ENCODE measurements at places on chromosomes 3 and 15. TPM values are rescaled to one million over a fixed set of nuclear protein-coding genes. Genes with fewer than 3 reads are reported as not detected.

Gene TJP1
- 67.7 TPM for total RNA-seq

- no peak for DNase-seq
These were observed 158.6 kb upstream of the RGMA start for GRCh38 chr15:93247466-93248121.

DNA sequence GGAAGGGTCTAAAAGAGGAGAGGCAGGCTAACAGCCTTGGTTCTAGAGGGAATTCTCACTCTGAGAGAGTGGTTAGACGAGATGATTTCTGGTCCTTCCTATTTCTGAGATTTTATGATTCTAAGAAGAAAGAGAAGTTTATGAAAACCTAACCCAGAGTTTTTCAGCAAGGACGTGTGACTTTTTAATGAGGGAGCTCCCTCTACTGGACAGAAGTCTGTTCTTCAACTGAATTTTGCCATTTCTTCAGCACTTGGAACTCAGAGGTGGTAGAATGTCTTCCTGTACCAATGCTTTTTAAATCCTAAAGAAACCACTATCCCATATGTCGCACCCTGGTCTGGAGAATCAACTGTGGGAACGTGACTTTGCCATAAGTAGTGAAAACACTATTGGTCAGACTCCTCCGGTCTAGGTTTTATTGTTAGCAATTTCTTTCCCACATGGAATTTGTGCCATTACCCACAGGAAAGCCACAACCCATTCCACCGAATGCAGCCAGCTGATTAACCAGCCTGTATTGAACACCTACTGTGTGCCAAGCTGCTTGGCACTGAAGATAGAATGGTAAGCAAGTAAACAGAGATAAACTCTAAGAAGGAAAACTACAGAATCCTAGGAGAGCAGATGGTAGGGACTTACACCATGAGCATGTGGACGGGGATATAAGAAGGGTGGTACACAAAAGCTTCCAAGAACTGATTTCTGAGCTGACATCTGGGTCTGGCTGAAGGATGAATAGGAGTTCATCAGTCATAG is 199.5 kb upstream of the LMCD1 start:
- peak; percentile 23 for DNase-seq

GRCh38 chr3:169869484-169870220 is at the start of gene LRRC31:
Gene LRRC31 (minus strand): TSS chr3:169869935. CDS start chr3:169869807, 128 bp downstream.
- no peak for DNase-seq

Gene CPLX3
- total RNA-seq = 0.07 TPM

Gene GRAMD1C
- 0.22 TPM for total RNA-seq

Gene SLC35A5
- 36.5 TPM for total RNA-seq

GRCh38 chr3:114732353-114732752 is 414.7 kb downstream of the ZBTB20 start:
- no peak for DNase-seq

Gene HDC
- total RNA-seq = 0.10 TPM

- no peak for DNase-seq
These were observed at the start of gene VWA5B2 for GRCh38 chr3:184229394-184230080. Gene VWA5B2 (plus strand): TSS chr3:184229585. CDS start chr3:184230529, 944 bp downstream.

GRCh38 chr3:30073622-30074021 is 532.8 kb upstream of the TGFBR2 start:
- no peak for DNase-seq

Gene GOLGA8R
- 1.2 TPM for total RNA-seq

Gene IMPG2
- not detected for total RNA-seq

DNA sequence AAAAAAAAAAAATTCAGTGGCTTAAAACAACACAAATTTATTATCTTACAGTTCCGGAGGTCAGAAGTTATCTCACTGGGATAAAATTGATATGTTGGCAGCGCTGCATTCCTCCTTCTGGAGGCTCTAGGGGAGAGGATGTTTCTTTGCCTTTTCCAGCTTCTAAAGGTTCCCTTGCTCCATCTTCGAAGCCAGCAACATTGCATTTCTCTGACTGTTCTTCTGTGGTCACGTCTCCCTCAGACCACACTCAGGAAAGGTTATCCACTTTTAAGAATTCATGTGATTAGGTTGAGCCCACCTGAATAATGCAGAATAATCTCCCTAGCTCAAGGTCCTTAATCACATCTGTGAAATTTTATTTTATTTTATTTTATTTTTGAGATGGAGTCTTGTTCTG is 23.4 kb upstream of the ACAP2 start:
- no peak for DNase-seq

GRCh38 chr3:179865861-179866505 is 170.8 kb downstream of the PEX5L start:
- no peak for DNase-seq
